ENCODE measurements at places on chromosomes 7 and 10.
A peak's percentile ranks its signal among the peaks of the same experiment; 100 is the strongest.

GRCh38 chr10:56646329-56647111 is 285.5 kb upstream of the ZWINT start:
- DNase-seq, result no peak

DNA sequence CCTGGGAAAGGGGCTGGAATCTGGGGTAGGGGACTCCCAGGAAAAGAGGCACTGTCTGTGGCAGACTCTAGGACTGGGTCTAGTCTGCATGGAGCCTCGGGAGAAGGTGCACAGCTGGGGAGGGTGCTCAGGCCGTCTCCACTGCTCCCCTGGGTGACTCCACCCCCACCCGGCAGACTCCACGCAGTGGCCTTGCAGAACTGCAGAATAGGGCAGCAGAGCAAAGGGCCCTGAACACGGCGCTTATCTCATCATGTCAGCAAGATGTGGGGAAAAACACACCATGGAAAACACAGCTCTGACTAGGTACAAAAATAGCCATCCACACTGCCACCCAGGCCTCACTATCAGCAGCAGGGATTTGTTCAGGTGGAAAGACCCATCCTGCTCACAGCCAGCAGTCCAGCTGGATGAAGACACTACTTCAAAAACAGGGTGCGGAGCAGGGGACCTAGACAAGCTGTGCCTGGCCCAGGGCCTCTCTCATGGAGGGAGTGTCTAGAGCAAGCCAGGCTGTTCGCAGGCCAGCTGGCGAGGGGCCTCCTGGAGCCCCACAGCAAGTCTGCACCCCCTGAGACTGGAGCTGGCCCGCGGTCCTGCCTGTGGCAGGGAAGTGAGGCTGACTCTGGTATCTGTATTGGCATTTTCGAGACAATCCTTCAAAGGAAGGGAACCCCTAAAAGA is 11.7 kb downstream of the MAT1A start:
- no peak for DNase-seq

GRCh38 chr10:5949009-5949759 is 28.2 kb downstream of the IL15RA start:
- no peak for DNase-seq

GRCh38 chr10:70677620-70678249 is 5.4 kb downstream of the ADAMTS14 start:
- no peak for DNase-seq

DNA sequence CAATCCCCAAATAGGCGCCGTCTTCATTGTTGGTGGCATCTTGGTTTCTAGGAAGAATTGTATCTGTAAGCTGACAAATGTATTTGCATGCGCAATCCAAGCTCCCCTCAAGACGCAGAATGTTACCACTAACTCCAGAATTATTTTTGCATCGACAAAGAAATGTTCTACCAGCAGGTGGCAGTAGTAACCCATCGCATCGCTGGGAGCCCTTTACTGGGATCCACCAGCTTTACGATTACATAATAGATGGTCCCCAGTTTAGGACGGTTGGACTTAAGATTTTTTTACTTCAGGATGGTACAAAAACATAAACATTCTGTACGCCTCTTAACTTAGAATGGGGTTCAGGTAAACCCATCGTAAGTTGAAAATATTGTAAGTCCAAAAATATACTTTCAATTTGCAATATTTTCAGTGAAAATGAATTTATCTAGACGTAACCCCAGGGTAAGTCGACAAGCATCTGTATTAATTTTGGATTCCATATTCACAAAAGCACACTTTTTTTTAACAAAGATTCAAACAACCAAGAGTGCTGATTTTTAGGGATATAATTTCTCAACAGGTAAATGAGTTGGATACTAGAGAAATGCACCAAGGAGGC is 114.0 kb upstream of the COBL start:
- DNase-seq, result peak; percentile 4

DNA sequence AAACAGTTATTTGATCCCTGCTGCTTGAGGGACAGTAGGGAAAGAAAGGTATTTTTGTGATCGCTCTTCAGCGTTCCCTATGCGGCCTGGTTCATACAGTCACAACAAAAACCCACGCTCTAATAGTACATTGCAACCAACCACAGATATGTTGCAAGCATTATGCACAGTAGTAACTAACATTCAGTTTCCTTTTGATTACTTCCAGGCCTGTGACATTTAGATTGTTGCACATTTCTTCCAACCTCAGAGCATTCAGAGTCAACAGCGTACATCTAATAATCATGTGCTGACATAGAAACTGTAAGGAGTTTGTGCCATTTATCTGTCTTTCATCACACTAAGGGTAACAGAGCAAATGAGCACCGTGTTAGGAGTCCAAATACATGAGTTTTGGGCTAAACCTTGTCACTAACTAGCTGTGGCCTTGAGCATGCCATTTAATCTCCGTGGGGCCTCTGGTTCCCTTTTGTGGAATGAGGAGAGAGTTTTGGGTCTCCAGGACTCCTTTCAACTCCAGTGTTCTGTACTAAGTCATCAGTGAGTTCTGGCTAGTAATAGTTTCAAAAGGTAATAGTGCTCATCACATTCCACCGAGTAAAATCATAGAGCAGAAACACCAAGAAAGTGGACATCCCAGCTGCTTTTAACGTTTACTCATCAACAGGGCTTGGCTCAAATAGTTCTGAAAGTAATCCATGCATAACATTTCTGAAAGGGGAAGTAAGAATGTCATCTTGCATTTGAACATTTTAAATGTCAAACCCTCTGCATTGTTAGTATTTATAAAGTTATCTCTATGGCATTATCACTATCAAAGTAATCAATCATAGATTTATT is 99.0 kb upstream of the FZD1 start:
- no peak for DNase-seq

GRCh38 chr7:117892821-117893220 is 19.6 kb upstream of the CTTNBP2 start:
- DNase-seq, result no peak

- DNase-seq, result no peak
Observed at GRCh38 chr7:104795616-104796398, 218.2 kb upstream of the KMT2E start.

DNA sequence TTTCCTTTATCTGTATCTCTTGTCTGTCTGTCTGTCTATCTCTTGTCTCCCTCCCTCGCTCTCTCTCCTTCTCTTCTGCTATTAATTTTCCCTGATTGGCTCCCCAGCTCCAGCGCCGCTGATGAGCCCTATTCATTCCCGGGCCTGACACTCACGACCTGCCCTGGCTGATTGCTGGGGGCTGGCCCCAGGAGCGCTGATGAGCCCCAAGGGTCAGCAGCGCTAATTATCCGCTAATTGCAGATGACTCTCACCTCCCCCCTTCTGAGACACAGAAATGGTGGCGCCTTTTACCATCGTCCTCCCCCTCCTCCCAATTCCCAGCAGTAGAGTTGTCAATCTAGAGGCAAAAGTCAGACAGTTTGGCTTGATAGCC is 1.3 kb upstream of the GBX1 start:
- DNase-seq, result no peak

DNA sequence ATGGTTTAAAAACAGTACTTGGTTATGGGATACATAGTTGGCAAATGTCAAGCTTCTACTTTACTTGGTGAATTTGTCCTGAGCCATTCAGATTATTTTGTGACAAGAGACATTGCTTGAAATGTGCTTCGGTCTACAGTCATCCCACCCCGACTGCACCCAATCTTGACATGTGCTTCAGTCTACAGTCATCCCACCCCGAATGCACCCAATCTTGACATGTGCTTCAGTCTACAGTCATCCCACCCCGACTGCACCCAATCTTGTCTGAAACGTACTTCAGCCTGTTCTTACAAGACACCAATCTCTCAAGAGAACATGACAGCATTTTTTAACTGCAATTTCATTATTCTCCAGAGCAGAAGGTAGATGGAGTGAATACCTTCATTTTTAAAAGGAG is 47.8 kb downstream of the PRKCQ start:
- no peak for DNase-seq
